GM23248 (cell line): ENCODE measurements at places on chromosomes 3 and 15. TPM values are rescaled to one million over a fixed set of nuclear protein-coding genes. Genes with fewer than 3 reads are reported as not detected.

DNA sequence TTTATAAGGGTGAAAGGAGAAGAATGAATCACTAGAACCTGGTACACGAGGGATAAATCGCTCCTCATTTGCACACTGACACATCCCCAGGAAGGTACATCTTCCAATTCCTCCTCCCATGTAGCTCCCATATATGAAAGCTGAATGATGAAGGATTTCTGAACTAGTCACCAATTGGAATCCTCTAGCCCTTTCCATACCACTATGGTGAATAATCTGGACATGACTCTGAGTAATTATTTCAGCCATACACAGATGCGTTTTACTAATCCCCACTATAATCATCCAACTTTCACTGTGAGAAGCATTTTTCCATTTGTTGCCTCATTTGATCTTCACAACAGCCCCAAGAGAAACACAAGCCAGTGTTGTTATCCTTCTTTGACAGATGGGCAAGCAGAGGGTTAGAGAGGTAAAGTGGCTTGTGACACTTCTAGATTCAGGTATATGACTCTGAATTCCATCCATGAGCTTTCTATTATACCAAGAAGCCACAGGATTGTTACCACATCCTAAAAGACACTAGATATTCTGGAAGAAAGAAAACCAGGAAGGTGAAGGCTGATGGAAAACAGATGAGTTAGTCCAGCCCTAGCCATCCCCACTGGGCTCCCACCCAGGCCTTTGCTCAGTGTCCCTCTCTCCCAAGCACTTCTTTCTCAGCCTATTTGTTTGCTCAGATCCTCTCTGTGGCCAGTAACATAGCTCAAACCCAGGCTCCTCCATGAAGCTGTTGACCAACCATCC, 22.2 kb upstream of the BCL6 start:
- no peaks in the 10 kb centered on the region for H3K27me3 ChIP-seq
- H3K36me3 ChIP-seq: no peaks in the 10 kb centered on the region
- peak overlapping the region; percentile 88 for H3K27ac ChIP-seq
- H3K4me1 ChIP-seq: peaks cover 27% of the 10 kb centered on the region
- peak overlapping the region; percentile 9 for H3K4me3 ChIP-seq

GRCh38 chr3:55534876-55535275, 47.8 kb upstream of the WNT5A start:
- no peak overlapping the region for H3K4me3 ChIP-seq
- peaks cover 63% of the 10 kb centered on the region for H3K27me3 ChIP-seq

GRCh38 chr3:110272525-110272924, 799.1 kb upstream of the NECTIN3 start:
- H3K36me3 ChIP-seq: no peaks in the 10 kb centered on the region
- H3K4me1 ChIP-seq: no peaks in the 10 kb centered on the region
- no peak overlapping the region for H3K27ac ChIP-seq
- no peak for DNase-seq
- H3K4me3 ChIP-seq: no peak overlapping the region

GRCh38 chr3:107973152-107973551, 117.7 kb downstream of the CD47 start:
- no peaks in the 10 kb centered on the region for H3K36me3 ChIP-seq
- no peaks in the 10 kb centered on the region for H3K4me1 ChIP-seq
- peak; percentile 44 for DNase-seq
- no peak overlapping the region for H3K27ac ChIP-seq
- H3K27me3 ChIP-seq: no peaks in the 10 kb centered on the region

DNA sequence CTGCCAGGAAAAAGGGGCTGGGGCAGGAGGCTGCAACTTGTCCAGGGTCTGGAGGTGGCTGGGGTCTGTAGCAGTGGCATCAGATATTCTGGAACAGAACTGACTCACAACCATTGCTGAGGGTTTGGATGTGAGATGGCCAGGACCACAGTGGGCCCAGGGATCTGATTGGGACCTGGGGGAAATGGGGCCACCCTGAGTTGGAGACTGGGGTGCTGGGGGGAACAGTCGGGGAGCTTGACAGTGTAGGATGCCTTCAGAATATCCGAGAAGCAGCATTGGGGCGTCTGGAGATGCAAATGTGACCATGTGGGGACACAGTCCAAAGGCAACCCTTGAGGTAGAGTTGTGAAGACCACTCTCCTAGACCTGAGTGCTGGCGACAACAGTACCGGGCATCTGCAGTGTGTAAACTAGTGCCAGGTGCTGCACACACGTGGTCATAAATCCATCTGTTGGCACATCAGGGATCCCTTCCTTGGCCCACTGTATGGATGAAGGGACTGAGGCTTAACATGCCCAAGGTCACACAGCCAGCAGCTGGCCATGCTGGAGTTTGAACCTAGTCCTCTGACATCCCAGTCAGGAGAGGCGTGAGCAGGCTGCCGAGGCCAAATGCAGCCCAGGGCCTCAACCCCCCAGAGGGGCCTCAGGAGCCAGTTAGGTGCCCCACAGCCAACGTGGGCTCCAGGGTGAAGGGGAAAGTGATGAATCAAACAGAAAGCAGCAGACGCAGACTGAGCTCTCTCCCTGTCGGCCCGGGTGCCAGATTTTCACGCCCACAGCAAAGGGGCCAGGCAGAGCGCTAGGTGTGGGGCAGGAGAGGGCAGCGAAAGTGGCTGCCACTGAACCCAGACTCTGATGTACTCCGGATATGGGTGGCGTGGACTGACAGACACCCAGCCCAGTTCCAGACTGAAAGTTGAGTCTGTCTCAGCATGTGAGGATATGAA, 18.8 kb downstream of the HEMK1 start:
- H3K27me3 ChIP-seq: no peaks in the 10 kb centered on the region
- peak; percentile 29 for DNase-seq
- H3K4me1 ChIP-seq: peaks cover 28% of the 10 kb centered on the region

- no peaks in the 10 kb centered on the region for H3K4me1 ChIP-seq
- H3K27ac ChIP-seq: no peak overlapping the region
- no peak for DNase-seq
- no peaks in the 10 kb centered on the region for H3K36me3 ChIP-seq
Observed at GRCh38 chr3:138842483-138843188, 7.9 kb upstream of the PIK3CB start.

DNA sequence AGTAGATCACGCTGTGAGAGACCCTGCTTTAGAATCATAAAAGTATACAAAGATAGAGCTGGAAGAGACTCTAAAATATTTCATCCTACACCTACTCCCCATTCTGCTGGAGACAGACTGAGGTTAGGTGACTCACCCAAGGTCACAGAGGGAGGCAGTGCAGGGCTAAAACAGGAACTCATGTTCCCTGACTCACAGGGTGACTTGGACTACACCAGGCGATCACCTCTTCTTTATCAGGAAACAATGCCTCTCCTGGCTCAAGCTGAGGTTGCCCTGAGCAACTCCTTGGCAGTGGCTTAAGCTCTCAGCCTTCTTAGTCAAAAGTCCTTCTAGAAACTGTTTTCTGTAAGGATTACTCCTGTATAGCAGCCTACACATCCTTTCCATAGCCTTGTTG, 26.4 kb upstream of the TNFAIP8L3 start:
- no peaks in the 10 kb centered on the region for H3K36me3 ChIP-seq
- peak overlapping the region; percentile 68 for H3K27ac ChIP-seq
- H3K27me3 ChIP-seq: no peaks in the 10 kb centered on the region
- DNase-seq: peak; percentile 98
- peaks cover 32% of the 10 kb centered on the region for H3K4me1 ChIP-seq
- peak overlapping the region; percentile 13; the same call in 1 of the 2 replicates for H3K4me3 ChIP-seq

GRCh38 chr3:23663246-23663645, 142.5 kb upstream of the UBE2E1 start:
- no peaks in the 10 kb centered on the region for H3K36me3 ChIP-seq
- H3K27me3 ChIP-seq: no peaks in the 10 kb centered on the region
- H3K4me1 ChIP-seq: peaks cover 25% of the 10 kb centered on the region
- H3K27ac ChIP-seq: no peak overlapping the region

GRCh38 chr3:14175383-14176037, 2.9 kb downstream of the XPC start:
- peak; percentile 60 for DNase-seq
- H3K4me1 ChIP-seq: peaks cover 56% of the 10 kb centered on the region
- peaks cover 10% of the 10 kb centered on the region; the same call in 1 of the 2 replicates for H3K36me3 ChIP-seq

- peak; percentile 62 for DNase-seq
- no peaks in the 10 kb centered on the region for H3K36me3 ChIP-seq
- H3K27ac ChIP-seq: no peak overlapping the region
- H3K4me3 ChIP-seq: no peak overlapping the region
Observed at GRCh38 chr3:125059488-125060245, 3.9 kb upstream of the HEG1 start.

DNA sequence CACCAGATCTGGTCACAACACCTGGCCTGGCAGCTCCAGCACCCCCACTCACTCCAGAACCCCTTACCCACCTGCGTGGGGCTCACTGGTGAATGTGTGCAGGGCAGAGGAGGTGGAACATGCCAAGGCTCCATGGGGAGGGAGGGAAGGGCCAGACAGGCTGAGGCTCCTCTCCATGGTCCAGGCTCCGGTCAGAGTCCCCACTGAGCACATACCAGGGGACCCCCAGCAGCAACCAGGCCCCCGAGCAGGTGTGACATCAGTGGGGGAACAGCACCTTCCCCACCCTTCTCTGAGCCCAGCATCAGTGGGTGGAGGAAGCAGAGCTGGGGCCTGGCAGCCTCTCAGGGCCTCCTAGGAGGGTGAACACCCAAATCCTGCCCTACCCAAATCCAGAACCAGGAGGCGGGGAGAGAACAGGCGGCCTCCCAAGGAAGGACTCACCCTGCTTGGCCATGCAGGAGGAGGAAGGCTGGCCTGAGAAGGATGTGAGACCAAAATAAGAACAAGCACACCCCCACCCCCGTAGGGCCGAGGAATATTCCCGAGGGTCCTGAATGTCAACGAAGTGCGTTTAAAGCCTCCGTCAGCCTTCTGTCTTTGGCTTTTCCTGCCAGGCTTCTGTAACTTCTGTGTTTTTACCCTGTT, 1.1 kb upstream of the GP9 start:
- H3K4me1 ChIP-seq: no peaks in the 10 kb centered on the region
- no peaks in the 10 kb centered on the region for H3K36me3 ChIP-seq
- no peak for DNase-seq
- H3K4me3 ChIP-seq: no peak overlapping the region

- no peak for DNase-seq
- H3K36me3 ChIP-seq: no peaks in the 10 kb centered on the region
- no peaks in the 10 kb centered on the region for H3K4me1 ChIP-seq
Observed at GRCh38 chr3:69378112-69378802, 7.6 kb downstream of the FRMD4B start.

DNA sequence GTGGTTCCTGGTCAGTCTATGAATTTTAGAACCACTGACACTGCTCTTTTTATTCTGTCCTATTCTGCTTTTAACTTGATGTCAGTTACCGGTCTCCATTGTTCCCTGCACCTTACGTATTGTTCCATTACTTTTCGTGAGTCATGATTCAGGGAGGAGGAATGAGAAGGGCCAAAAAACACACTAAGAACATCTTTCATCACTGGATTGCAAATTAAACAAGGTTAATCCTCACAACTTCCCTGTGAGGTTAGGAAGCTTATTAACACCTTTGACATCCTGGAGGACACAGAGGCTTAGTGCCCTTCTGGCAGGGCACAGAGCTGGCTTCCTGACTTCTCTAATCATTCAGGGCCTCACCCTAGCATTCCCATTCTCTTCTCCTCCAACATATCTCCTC, 227.6 kb upstream of the SATB1 start:
- H3K36me3 ChIP-seq: no peaks in the 10 kb centered on the region
- no peaks in the 10 kb centered on the region for H3K27me3 ChIP-seq
- H3K4me3 ChIP-seq: no peak overlapping the region

DNA sequence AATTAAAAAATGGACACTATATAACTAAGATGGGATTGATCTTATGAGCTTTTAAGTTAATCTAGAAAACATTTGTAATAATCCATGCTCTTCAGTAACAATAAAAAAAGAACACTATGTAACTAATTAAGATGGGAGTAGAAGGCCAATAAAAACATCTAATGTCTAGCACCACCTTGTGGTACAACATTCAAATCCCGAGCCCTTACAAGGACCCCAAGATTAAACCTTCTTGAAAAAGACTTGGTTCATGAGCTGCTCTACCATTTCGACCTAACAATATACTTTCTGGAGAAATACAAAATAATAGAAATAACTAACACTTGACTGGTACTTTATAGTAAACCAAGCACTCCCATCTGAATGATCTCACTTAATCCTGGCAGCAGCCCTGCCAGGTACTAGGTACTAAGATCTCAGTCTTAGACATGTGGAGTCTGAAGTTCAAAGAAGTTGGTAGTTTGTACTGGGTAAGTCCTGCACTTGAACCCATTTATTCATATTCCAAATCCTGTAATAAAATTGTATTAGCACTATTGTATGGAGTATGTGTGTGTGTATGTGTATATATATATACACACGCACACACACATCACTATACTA, 21.8 kb downstream of the METTL6 start:
- DNase-seq: peak; percentile 77
- no peaks in the 10 kb centered on the region for H3K27me3 ChIP-seq
- no peak overlapping the region for H3K27ac ChIP-seq
- no peaks in the 10 kb centered on the region for H3K4me1 ChIP-seq
- H3K36me3 ChIP-seq: no peaks in the 10 kb centered on the region
- no peak overlapping the region for H3K4me3 ChIP-seq

DNA sequence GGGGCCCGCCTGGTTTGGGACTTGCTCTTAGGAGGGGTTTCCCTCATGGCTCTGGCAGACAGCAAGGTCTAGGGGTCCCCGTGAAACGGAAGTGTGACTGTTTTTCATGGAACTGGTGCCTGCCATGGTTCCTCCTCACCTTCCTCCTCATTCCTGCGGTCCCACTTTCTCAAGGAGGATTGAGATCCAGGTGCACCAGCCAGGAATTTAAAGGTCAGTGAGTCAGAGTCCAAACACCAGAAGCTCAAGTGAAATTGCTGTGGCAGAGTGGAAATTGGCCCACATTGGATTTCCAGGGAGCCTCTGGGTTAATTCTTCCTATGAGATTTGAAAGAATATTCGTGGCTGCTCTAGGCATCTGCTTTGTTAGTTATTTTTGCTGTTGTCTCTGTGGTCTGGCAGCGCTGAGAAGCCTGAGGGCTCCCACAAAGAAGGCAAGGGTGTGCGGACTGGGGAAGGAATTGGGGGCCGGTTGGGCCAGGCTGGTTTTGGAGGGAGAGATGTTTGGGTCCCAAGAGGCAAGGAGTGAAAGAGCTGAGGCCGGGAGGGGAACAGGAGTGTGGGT, 60.4 kb upstream of the TNFAIP8L3 start:
- no peak for DNase-seq
- H3K4me3 ChIP-seq: no peak overlapping the region
- H3K4me1 ChIP-seq: no peaks in the 10 kb centered on the region
- H3K36me3 ChIP-seq: no peaks in the 10 kb centered on the region
- no peaks in the 10 kb centered on the region for H3K27me3 ChIP-seq

- no peak overlapping the region for H3K4me3 ChIP-seq
- no peak overlapping the region for H3K27ac ChIP-seq
- H3K4me1 ChIP-seq: no peaks in the 10 kb centered on the region
- no peaks in the 10 kb centered on the region for H3K27me3 ChIP-seq
- H3K36me3 ChIP-seq: 0 out of 2 replicates have a peak, but pooled peaks cover 5% of the 10 kb centered on the region
- DNase-seq: no peak
Observed at GRCh38 chr3:138213398-138214085, 26.4 kb downstream of the ARMC8 start.

- H3K4me3 ChIP-seq: no peak overlapping the region
- peaks cover 37% of the 10 kb centered on the region for H3K4me1 ChIP-seq
- no peaks in the 10 kb centered on the region for H3K36me3 ChIP-seq
- H3K27me3 ChIP-seq: no peaks in the 10 kb centered on the region
Observed at GRCh38 chr3:133941415-133941821, 45.7 kb upstream of the RAB6B start.

GRCh38 chr3:135895106-135895733, 70.3 kb upstream of the PPP2R3A start:
- H3K4me3 ChIP-seq: no peak overlapping the region
- H3K36me3 ChIP-seq: no peaks in the 10 kb centered on the region
- H3K27ac ChIP-seq: peak overlapping the region; percentile 62
- DNase-seq: peak; percentile 89

The MUSTN1 gene
- total RNA-seq: not detected in 2 replicates

The RTP1 gene
- not detected in 2 replicates for total RNA-seq

The TFG gene
- total RNA-seq: 152 and 157 TPM in 2 replicates

The LXN gene
- 28.7 and 34.9 TPM in 2 replicates for total RNA-seq

The GTF2E1 gene
- total RNA-seq: 10.8 and 11.1 TPM in 2 replicates

The ERICH6 gene
- total RNA-seq: not detected in 2 replicates

The MESP2 gene
- not detected in 2 replicates for total RNA-seq
